Adrenal gland (tissue), 19 donors: ENCODE measurements at places on chromosomes 12 and 14. TPM values are rescaled to one million over a fixed set of nuclear protein-coding genes. Genes with fewer than 3 reads are reported as not detected.

CCDC177 gene
- not detected for total RNA-seq

KRT77 gene
- total RNA-seq = not detected

TAS2R20 gene
- total RNA-seq = 0.69 TPM

TDRD9 gene
- 1.3 TPM for total RNA-seq

RNF31 gene
- 165 TPM for total RNA-seq

GRCh38 chr12:1827826-1828805, 7.8 kb downstream of the LRTM2 start:
- H3K27ac ChIP-seq = no peak overlapping the region
- DNase-seq = no peak
- no peaks in the 10 kb centered on the region for H3K36me3 ChIP-seq
- H3K27me3 ChIP-seq = no peaks in the 10 kb centered on the region
- no peaks in the 10 kb centered on the region for H3K4me1 ChIP-seq

GRCh38 chr14:68781161-68782021, 11.5 kb downstream of the ZFP36L1 start:
- peak; percentile 54 for DNase-seq
- peak overlapping the region; percentile 60 for H3K27ac ChIP-seq
- H3K4me3 ChIP-seq = no peak overlapping the region
- peaks cover 4% of the 10 kb centered on the region for H3K4me1 ChIP-seq

DNA sequence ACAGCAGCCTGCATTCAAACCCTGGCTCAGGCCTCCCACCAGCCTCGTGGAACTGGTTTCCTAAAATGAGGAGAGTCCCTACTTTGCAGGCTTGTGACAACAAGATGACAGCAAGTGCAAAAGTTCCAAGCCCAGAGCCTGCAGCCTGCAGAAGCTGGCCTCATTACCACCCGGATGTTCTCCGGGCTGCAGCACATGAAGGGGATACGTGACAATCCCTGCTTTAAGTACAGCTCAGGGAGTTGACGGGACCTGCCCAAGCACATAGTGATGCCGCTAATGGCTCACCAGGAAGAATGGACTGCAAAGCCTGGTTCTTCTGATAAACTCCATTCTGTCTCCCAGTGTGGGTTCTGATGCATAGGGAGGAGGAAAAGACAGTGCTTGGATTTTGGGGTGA, 15.0 kb downstream of the SSH1 start:
- no peak for DNase-seq
- no peaks in the 10 kb centered on the region for H3K27me3 ChIP-seq
- H3K4me1 ChIP-seq = peaks cover 32% of the 10 kb centered on the region
- no peak overlapping the region for H3K27ac ChIP-seq

DNA sequence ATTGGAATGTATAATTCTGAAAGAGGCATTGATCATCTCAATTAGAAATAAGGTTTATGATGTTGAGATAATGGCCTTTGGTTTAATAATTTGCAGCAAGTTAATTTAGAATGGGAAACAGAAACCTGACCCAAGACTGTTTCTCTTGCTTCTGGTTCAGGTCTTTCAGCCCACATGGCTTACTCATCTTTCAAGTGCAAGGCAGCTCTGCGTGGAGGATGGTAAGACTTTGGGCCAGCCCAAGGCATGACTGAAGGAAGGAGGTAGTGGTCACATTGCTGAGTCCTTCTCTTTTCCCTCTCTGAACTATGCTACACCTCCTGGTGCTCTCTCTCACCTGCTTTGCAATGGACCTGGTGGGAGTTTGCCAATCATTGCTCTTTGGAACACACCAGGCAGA, 98.7 kb downstream of the CAND1 start:
- no peaks in the 10 kb centered on the region for H3K4me1 ChIP-seq
- DNase-seq = no peak
- H3K36me3 ChIP-seq = no peaks in the 10 kb centered on the region
- H3K27me3 ChIP-seq = no peaks in the 10 kb centered on the region

GRCh38 chr14:63508033-63508432, 35.1 kb downstream of the PPP2R5E start:
- no peak overlapping the region for H3K27ac ChIP-seq
- H3K27me3 ChIP-seq = no peaks in the 10 kb centered on the region
- no peak overlapping the region for H3K4me3 ChIP-seq
- H3K36me3 ChIP-seq = no peaks in the 10 kb centered on the region

- H3K4me3 ChIP-seq = peak overlapping the region; percentile 75
- no peaks in the 10 kb centered on the region for H3K36me3 ChIP-seq
- peak overlapping the region; percentile 75 for H3K27ac ChIP-seq
- no peak for DNase-seq
Observed at GRCh38 chr14:44960646-44961045, 1.1 kb downstream of the KLHL28 start.

DNA sequence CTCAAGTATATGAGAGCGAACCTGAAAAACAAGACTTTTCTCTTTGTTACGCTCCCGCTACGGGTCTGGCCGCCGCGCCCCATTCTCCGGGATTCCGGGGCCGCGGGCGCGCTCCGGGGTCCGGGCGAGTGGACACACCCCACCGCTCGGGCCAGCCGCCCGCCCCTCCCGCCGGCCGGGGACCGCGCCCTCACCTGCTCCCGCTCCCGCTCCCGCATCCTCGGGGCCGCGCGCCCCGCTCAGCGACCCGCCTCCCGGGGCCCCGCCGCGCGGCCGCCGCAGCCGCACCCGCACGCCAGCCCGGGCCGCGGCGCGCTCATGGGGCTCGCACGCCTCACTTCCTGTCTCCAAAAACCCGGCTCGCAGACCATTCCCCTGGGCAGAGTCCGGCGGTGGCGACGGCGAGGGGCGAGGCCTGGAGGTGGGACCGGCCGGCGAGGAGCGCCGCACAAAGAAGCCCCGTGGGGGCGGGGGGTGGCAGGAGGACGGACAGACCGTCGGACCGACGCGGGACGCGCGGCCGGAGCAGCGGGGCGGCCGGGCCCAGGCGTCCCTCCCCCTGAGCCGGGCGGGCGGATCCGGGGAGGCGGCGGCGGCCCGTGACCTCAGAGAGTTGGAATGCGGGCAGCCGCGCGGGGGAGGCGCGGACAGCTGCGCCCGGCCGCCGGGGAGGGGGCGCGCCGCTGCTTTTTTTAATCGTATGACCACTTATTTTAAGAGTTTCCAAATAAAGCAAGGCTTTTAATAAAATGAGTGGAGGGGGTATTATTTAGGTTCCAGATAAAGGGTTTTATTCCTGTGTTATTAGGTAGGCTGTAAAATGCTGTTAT, at the start of gene PTPN21:
TSS of gene PTPN21 (minus strand) at position 551 of the 830 bp plus-strand sequence. CDS start 4,590 bp downstream, outside the sequence.
- H3K4me1 ChIP-seq = peaks cover 34% of the 10 kb centered on the region
- DNase-seq = peak; percentile 81
- H3K36me3 ChIP-seq = no peaks in the 10 kb centered on the region
- no peaks in the 10 kb centered on the region for H3K27me3 ChIP-seq
- peak within 1 kb of the TSS; percentile 77 for H3K27ac ChIP-seq
- peak within 1 kb of the TSS; percentile 70 for H3K4me3 ChIP-seq

DNA sequence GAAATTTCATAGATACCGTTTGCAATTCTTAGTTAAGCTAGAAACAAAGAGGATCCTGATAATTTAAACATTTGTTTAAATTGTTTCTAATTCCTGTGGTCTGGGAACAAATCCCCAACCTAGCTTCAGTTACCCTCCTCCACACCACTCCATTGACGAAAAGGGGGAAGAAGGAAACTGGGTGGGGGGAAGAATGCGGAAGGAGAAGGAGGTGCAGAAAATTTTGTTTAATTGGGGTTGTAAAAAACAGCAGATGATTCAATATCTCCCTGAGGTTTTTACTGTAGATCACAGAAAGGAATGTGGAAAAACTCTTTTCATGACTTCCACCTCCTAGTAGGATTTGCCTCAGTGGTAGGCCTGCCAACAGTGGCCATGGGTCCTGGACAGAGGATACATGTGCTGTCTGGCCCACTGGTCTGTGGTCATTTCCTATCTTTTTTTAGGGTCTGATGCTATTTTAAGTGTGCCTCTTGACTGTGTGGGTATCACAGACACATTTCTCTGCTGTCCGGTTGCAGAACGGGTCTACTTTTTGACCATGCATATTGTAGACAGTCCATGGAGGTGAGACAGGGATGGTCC, 122.9 kb upstream of the PCED1B start:
- no peak overlapping the region for H3K27ac ChIP-seq
- no peak for DNase-seq
- no peak overlapping the region for H3K4me3 ChIP-seq
- peaks cover 19% of the 10 kb centered on the region for H3K4me1 ChIP-seq

- no peak overlapping the region for H3K27ac ChIP-seq
- peaks cover 14% of the 10 kb centered on the region for H3K4me1 ChIP-seq
- DNase-seq = no peak
- H3K4me3 ChIP-seq = no peak overlapping the region
- no peaks in the 10 kb centered on the region for H3K36me3 ChIP-seq
- no peaks in the 10 kb centered on the region for H3K27me3 ChIP-seq
Observed at GRCh38 chr12:590206-590750, 73.0 kb downstream of the NINJ2 start.

GRCh38 chr14:96762650-96763049, 34.5 kb upstream of the VRK1 start:
- H3K36me3 ChIP-seq = no peaks in the 10 kb centered on the region
- no peaks in the 10 kb centered on the region for H3K4me1 ChIP-seq
- H3K4me3 ChIP-seq = no peak overlapping the region
- H3K27me3 ChIP-seq = no peaks in the 10 kb centered on the region
- H3K27ac ChIP-seq = no peak overlapping the region
- DNase-seq = no peak

- no peaks in the 10 kb centered on the region for H3K27me3 ChIP-seq
- no peak overlapping the region for H3K4me3 ChIP-seq
- no peaks in the 10 kb centered on the region for H3K4me1 ChIP-seq
Observed at GRCh38 chr12:6584293-6584692, 16.2 kb upstream of the NOP2 start.

GRCh38 chr12:67651132-67651695, 2.7 kb downstream of the DYRK2 start:
- H3K27me3 ChIP-seq = no peaks in the 10 kb centered on the region
- H3K27ac ChIP-seq = no peak overlapping the region
- DNase-seq = peak; percentile 5
- no peak overlapping the region for H3K4me3 ChIP-seq

DNA sequence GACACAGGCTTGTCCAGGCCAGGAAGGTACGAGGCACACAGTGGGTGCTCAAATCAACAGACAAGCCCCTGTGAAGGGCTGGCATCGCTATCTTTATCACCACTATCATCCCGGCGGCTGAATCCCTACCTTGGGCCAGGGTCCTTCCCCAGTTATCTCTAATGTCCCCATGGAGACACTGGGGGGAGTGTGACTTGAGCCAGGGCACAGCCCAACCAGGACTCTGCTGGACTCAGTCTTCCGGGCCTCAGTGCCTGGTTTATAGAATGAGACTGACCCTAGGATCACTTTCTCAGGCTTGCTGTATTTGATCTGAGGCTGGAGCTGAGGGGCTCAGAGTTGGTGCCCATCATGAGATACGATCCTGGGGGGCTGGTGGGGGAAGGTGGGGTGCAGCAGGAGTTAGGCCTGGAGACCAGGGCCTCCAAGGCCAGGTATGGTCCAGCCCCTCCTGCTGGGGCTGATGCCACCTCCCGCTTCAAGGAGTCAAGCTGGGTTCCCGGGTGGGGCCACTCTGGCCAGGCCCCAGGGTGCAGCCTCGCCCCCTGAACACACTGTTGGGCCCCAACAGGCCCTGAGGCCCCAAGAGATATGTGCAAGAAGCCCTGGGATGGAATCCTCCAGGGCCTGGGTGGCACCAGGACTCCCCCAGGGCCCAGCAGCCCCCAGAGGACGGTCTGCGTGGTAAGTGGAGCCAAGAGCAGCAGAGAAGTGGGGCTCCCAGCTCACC, 11.8 kb downstream of the BEGAIN start:
- H3K27ac ChIP-seq = no peak overlapping the region
- H3K4me3 ChIP-seq = no peak overlapping the region
- H3K27me3 ChIP-seq = no peaks in the 10 kb centered on the region
- H3K4me1 ChIP-seq = no peaks in the 10 kb centered on the region
- DNase-seq = no peak

GRCh38 chr14:72781561-72782508, 112.1 kb downstream of the DPF3 start:
- H3K4me1 ChIP-seq = peaks cover 9% of the 10 kb centered on the region
- H3K4me3 ChIP-seq = no peak overlapping the region
- DNase-seq = no peak
- no peaks in the 10 kb centered on the region for H3K36me3 ChIP-seq
- H3K27ac ChIP-seq = peak overlapping the region; percentile 25
- no peaks in the 10 kb centered on the region for H3K27me3 ChIP-seq
